Globus pallidus (tissue), 1 donor: ENCODE measurements at places on chromosomes 2 and 18.

DNA sequence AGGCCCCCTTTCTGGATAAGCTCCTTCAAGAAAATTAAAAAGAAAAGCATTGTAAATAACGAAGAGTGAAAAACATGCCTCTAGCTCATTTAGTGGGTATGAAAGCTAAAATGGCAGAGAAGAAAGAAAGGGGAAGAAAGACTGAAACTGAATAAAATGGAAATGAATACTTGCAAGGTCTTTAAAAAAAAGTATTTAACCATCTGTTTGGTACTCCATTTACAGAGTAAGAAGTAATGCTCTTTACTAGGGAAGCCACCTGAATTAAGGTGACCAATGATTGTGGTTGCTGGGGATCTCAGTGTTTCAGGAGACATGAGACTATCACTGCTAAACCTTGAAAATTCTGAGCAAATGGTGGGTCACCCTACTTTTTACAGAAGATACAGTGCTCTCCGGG lies 17.7 kb upstream of the ARL5A start:
- DNase-seq, result no peak

DNA sequence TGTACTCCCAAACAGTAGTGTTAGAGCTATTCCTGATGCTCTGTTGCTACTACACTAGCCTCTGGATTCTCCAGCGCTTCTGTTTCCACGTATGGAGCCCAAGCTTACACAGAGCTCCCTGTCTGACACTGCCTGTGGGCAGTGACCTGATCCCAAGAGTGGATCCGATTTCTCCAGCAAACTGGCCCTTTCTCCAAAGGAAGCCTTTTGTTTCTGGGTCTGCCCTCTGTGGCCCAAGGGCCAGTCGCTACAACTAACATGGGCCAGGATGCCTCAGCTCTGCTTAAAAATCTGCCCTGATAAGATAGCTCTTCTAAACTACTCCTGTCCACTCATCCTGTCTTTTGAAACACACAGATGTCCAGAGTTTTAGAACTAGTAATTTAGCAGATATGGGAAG lies 172.6 kb upstream of the NRP2 start:
- DNase-seq, result no peak

- DNase-seq, result no peak
Measured at GRCh38 chr2:102983786-102984185, 222.0 kb downstream of the TMEM182 start.

DNA sequence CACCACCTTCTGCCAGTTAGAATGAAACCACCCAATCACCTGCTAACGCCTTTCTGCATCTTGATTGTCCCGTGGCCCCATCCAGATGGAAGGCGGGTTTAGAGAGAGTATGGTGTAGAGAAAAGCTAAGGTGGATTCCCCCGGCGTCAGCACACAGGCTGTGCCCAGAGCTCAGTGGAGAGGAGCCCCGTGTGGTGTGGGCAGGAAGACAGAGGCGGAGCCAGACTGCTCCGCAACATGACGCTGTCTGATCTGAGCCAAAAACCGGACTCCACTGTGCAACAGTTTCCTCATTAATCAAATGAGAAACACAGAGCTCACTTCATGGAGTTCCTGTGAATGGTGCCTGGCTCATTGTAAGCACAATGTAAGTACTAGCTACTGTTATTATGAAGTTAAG lies 448.1 kb upstream of the SMIM21 start:
- DNase-seq, result no peak

GRCh38 chr2:43435746-43436145 lies 160.1 kb downstream of the THADA start:
- no peak for DNase-seq

GRCh38 chr2:23492921-23493320 lies 107.9 kb downstream of the KLHL29 start:
- DNase-seq, result no peak

- DNase-seq, result no peak
Measured at GRCh38 chr2:161418715-161419637, 2.9 kb downstream of the TBR1 start.

GRCh38 chr2:199922856-199923255 lies 11.8 kb downstream of the C2orf69 start:
- no peak for DNase-seq

DNA sequence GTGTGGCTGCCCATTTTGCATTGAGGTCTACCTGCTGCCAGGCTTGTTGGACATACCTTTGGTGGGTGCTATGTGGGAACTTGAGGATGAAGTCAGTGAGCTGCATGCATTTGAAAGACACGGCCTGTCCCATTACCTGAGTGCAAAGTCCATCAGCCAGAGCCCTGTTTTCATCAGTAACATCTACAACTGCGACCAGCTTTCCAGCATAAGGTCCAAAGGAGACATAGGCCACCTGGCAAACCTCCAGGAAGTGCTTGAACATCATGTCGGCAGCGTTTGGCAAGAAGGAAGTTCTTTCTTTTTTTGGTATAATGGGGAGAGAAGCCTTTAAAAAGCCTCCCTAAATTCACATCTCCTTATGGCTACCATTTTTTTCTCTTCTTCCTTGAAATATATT lies 143.1 kb downstream of the FAM161A start:
- DNase-seq, result no peak

DNA sequence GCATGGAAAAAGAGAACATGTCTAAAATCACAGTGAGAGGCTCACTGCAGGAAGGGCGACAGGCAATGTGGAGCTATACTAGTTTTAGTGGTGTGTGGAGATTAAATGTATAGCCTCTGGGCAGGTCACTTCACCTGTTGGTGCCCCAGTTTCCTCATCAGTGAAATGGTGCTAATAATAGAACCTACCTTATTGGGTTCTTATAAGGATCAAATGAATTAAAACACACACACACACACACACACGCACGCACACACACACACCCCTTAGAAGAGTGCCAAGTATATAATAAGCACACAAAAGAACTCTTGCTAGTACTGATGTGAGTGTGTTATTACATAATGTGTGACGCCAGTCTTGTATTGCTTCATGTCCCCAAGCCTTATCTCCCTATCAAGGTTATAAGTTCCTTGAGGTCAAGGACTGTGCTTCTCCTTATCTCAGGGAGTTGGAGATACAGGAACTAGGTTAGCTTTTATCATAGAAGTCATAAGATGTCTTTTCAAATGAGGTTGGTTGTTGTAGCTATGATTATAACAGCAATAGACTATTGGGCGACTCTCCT lies 98.0 kb upstream of the CXCR4 start:
- DNase-seq, result no peak

GRCh38 chr18:3675446-3675845 lies 225.5 kb downstream of the TGIF1 start:
- no peak for DNase-seq

DNA sequence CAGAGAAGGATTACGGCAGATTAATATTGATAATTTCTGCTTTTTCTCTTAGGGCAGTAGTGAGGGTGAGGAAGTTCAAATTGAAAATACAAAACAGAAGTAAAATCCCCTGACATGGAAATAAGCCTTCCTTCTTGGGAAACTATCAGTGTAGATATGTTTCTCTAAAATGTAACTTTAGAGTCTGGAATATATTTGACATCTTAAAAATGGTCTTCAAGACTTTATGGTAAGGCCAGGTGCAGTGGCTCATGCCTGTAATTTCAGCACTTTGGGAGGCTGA lies 33.0 kb downstream of the INPP5D start:
- no peak for DNase-seq

DNA sequence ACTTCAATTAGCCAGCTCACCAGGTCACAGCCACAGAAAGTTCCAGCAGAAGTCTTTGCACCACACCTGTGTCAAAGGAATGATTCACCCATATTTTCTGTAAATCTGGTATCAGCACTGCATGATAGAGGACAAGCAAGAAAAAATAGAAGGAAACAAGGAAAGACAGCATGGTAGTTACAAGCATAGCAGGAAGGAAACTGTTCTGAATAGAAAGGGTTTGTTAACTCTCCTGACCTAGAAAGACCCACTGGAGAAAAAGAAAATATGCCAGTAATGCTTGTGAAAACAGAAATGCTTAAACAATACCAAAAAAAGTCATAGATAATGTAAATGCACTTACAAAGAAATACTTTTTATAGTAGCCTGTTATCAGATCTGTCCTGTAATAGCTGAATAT lies 40.8 kb downstream of the SCRN3 start:
- DNase-seq, result no peak

DNA sequence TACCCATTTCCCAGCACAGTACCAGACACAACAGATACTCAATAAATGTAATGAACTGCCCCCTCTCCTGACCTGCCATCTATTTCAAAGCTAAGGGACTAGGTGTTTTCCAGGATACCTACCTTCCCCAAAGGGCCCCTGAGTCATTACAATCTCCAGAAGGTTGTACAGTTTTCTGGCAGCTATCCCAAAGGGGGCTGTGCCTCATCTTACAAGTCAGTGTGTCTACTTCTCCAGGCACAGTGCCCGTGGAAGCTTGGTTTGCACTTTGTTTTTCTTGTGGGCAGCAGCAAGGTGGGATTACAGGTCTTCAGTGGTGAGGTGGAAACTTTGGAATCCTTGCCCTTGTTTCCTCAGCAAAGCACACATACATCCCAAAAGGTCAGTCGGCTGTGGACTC lies 62.8 kb upstream of the CYP26B1 start:
- no peak for DNase-seq

- DNase-seq, result no peak
Measured at GRCh38 chr2:63850649-63851048, 9.0 kb downstream of the UGP2 start.

GRCh38 chr18:47726550-47726949 lies 203.9 kb downstream of the SMAD2 start:
- DNase-seq, result no peak

DNA sequence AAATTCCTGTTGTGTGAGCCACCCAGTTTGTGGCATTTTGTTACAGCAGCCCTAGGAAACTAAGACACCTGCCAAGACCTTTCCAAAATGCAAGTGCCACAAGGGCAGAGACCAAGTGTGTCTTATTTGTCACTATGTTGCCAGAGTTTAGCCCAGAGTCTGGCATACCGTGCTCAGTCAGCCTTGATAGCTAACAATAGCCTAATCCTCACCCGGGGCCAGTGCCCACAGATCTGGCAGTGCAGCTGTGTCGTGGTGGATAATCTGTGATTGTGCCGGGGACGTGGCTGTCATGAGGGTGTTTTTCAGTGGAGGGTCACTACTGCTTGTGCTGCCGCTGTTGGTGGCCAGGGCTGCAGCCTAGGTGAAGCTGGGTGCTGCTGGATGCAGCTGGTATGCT lies 53.5 kb downstream of the MEP1B start:
- DNase-seq, result no peak

DNA sequence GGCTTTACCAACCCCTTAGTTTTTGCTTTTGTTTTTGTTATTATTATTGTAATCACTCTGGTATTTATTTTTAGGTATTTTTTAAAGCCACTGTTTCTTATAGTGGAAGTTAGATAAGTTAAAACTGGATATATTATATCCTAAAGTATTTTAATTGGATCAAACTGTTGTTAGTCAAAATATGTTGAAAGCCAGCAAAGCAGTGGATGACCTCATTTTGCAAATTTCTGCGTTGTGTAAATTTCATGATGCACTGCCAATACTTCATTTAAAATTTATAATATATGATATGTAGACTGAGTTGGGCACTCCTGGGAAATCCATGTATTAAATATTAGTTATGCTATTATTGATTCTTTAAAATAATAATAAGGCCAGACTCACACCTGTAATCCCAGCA lies 661.7 kb upstream of the NRXN1 start:
- no peak for DNase-seq

- DNase-seq, result no peak
Measured at GRCh38 chr2:19536136-19536535, 177.7 kb upstream of the OSR1 start.

- no peak for DNase-seq
Measured at GRCh38 chr2:234189786-234190300, 139.3 kb downstream of the SPP2 start.

GRCh38 chr2:112843836-112844235 lies 7.3 kb upstream of the IL1B start:
- DNase-seq, result no peak

- no peak for DNase-seq
Measured at GRCh38 chr2:240112914-240113690, 23.0 kb downstream of the COPS9 start.

GRCh38 chr18:9749611-9750010 lies 41.5 kb downstream of the RAB31 start:
- DNase-seq, result no peak

DNA sequence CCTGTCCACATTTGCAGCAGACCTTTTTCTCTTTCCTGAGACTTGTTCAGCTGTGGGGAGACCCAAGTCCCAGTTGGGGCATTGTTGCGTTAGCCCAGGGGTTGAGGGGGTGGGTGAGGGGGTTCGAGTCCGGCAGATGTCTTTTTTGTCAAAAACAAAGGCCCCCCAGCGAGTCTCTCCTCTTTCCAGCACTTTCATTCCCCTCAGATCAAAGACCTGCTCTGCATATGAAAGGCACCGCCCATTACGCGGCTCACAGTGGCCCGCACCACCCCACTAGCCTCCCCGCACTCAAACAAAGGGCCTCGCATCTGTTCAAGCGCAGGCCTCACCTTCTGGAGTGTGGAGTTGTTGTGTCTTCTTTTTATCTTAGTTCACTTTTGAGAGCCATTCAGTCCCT lies 25.2 kb downstream of the TRABD2A start:
- DNase-seq, result no peak

GRCh38 chr18:55136864-55137263 lies 177.6 kb upstream of the CCDC68 start:
- DNase-seq, result no peak

- no peak for DNase-seq
Measured at GRCh38 chr2:161722547-161723503, 98.6 kb downstream of the SLC4A10 start.

DNA sequence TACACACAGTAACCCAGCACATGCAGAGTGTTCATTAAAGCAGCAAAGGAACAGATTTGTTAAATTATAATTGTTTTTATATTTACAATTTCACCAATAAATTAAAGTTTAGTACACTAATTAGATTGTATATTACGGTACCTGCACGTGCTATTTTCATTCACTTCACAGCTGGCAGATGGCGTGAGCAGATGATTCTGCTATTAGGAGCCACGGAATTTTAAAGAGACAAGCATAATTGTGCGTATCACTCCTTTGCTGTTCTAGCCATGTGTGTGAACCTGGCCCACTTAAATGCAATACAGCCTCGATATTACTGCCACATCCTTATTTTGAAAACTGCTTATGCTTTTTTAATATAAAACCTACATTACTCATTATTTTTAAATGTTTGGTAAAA lies 332.8 kb upstream of the SOX11 start:
- DNase-seq, result no peak

DNA sequence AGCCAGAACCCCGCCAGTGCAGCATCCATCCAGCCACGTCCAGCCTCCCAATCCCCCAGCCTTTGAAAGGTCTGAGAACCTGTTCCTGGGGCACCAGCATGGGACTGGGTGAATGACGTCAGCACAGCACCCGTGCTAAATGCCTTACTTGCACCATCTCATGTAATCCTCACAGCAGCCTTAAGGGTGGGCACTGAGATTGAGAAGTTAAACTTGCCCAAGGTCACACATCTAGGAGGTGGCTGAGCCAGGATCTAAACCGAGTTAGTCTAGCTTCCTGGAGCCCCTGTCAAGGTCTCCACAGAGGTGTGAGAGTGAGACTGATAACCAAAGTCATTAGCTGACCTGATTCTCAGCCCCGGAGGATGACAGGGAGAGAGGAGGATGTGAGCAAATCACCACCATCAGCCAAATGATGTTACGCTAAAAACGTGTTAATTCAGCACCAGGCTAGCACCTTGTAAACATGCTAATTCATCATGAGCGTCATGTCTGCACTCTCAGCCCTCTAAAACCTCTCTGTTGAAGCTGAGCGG lies 4.6 kb downstream of the CD8A start:
- DNase-seq, result no peak
